Activated T-cell treated with anti-CD3 and anti-CD28 coated beads for 24 hours (primary cell): ENCODE measurements at places on chromosomes 5 and 9.

DNA sequence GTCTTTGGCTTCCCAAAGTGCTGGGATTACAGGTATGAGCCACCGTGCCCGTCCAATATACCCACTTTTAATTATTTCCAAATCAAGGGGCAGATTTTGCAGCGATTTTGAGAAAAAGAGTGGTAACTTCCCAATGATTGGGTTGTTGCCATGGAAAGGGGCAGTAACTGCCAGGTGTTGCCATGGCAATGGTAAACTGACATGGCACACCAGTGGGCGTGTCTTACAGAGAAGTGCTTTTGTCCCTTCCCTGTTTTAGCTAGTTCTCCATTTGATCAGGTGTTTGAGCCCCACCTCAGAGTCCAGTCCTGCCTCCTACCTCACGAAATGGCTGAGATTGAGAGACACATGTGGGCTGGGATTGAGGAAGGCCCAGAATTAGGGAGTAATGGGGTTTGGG lies 86.3 kb upstream of the IER5L start:
- DNase-seq: no peak

DNA sequence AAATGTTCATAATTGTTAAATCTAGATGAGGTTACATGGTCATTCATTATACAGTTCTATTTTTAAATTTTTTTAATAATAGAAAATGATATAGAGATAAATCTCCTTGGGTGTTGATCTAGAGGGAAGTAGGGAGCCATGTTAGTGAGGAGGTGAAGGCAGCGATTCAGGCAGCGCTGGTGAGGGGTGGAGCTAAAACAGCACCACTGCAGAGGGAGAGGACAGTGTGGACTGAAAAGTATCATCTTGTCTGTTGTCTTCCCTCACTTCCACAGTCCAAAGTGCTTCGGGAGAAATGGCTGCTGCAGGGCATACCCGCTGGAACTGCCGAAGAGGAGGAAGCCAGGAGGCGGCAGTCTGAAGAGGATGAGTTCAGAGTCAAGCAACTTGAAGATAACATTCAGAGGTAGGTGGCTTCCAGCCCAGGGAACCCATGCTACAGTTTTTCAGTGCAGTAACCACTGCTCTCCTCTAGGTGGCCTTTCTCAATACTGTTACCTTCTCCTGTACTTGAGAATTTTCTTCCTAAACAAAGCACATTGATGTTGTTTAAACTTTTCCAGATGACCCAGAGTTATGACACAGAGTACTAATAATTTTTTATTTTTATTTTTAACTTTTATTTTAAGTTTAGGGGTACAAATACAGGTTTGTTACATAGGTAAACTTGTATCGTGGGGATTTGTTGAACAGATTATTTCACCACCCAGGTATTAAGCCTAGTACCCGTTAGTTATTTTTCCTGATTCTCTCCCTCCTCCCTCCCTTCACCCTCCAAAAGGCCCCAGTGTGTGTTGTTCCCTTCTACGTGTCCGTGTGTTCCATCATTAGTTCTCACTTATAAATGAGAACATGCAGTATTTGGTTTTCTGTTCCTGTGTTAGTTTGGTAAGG lies 100.5 kb downstream of the PALM2AKAP2 start:
- peak; percentile 7 for DNase-seq

GRCh38 chr9:82208741-82209450 lies 220.3 kb downstream of the SPATA31D1 start:
- DNase-seq: no peak

GRCh38 chr9:134064711-134065110 lies 3.1 kb downstream of the BRD3 start:
- no peak for DNase-seq

GRCh38 chr5:82309091-82309531 lies 31.0 kb upstream of the RPS23 start:
- no peak for DNase-seq

DNA sequence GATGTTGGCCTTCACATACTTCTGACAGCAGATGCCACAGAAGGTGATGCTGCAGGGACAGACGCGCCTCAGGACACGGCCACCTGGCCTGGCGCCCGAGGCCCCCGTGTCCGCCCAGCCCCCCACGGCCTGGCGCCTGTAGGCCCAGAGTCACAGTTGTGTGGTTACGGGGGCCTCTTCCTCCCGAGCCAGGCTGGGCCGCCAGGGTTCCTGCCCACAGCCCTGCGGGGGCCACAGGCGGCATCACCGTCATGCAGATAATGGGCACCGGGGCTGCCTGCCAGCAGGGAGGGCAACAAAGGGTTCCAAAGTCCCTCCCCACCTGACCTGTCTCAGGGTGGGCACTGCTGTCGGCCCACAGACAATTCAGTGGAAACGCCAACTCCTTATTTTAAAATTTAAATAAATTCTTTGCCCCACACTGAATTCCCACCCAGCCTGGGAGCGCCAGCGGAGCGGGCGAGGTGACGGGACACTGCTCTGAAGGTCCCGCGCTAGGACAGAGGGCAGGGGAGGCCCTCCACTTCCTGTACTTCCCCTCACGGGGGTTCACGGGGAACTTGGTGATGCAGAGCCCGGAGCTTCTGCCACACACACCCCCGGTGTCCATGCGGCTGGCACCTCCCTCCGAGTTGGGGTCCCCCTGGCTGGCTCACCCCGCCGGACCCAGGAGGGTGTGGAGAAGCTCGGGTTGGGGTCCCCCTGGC lies 40.6 kb downstream of the EXOC3 start:
- DNase-seq: no peak

- DNase-seq: no peak
Measured at GRCh38 chr5:146313027-146313426, 25.6 kb upstream of the POU4F3 start.
